ENCODE measurements at places on chromosomes 5 and 9. TPM values are rescaled to one million over a fixed set of nuclear protein-coding genes. Genes with fewer than 3 reads are reported as not detected.

The GPX8 gene
- 49.4 TPM for total RNA-seq

The ENTPD2 gene
- total RNA-seq = 0.67 TPM

The CLIC3 gene
- total RNA-seq = 2.4 TPM

The OMD gene
- total RNA-seq = not detected

The FOXE1 gene
- total RNA-seq = 4.0 TPM

The LTC4S gene
- total RNA-seq = 0.26 TPM

The MORN5 gene
- total RNA-seq = not detected

The AK8 gene
- total RNA-seq = 0.89 TPM

The SPINK6 gene
- 0.53 TPM for total RNA-seq

The ADGRD2 gene
- total RNA-seq = not detected

The SLC6A18 gene
- total RNA-seq = not detected

The SPATA31C1 gene
- not detected for total RNA-seq

The PRDM12 gene
- 0.27 TPM for total RNA-seq

The PDE8B gene
- total RNA-seq = 1.3 TPM

The FBP1 gene
- total RNA-seq = not detected

The ISL1 gene
- not detected for total RNA-seq

The CCL21 gene
- total RNA-seq = not detected

The CATSPER3 gene
- 0.49 TPM for total RNA-seq

The CDH9 gene
- total RNA-seq = not detected

The PCDHB14 gene
- 0.06 TPM for total RNA-seq

The FBN2 gene
- total RNA-seq = 18.2 TPM

The PCDHAC1 gene
- total RNA-seq = 1.4 TPM

The PDCD1LG2 gene
- total RNA-seq = 0.34 TPM

The FAM151B gene
- 2.1 TPM for total RNA-seq

The KCNV2 gene
- total RNA-seq = not detected

The F2RL1 gene
- total RNA-seq = 254 TPM

The ADRB2 gene
- total RNA-seq = 0.61 TPM

The MSX2 gene
- 6.7 TPM for total RNA-seq

The MYOT gene
- not detected for total RNA-seq

The BOD1 gene
- total RNA-seq = 72.0 TPM

The GAPT gene
- not detected for total RNA-seq

The SPARC gene
- 17.7 TPM for total RNA-seq
